ENCODE measurements at places on chromosomes 4 and X. TPM values are rescaled to one million over a fixed set of nuclear protein-coding genes. Genes with fewer than 3 reads are reported as not detected.

DNA sequence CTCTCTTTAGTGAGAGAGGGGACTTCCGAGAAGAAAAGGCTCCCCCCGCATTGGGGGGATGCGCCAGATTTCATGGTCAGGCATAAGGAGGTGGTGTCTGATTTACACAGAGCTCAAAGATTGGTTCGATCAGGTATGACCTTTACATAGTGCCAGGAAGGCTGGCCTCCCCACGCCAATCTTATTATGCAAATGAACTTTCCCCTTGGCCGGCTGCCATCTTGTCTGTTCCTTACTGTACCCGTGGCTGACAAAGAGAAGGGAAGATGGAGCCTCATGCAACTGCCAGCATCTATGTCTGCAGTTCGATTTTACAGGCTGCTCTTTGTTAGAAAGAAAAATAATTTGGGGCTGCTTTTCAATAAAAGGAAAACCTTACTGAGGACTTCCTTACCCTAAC, 197.2 kb downstream of the GPM6A start:
- no peak for ATAC-seq

Gene ZCCHC18
- not detected for total RNA-seq

GRCh38 chrX:109839694-109840567, 106.9 kb upstream of the ACSL4 start:
- peak; percentile 33 for ATAC-seq

Gene PDZD4
- 0.68 TPM for total RNA-seq

Gene XAGE1A
- total RNA-seq, result not detected

- no peak for ATAC-seq
These were observed 17.0 kb upstream of the AP1AR start for GRCh38 chr4:112214390-112215264.

- ATAC-seq, result no peak
These were observed 54.2 kb downstream of the CASP6 start for GRCh38 chr4:109648997-109649575.

DNA sequence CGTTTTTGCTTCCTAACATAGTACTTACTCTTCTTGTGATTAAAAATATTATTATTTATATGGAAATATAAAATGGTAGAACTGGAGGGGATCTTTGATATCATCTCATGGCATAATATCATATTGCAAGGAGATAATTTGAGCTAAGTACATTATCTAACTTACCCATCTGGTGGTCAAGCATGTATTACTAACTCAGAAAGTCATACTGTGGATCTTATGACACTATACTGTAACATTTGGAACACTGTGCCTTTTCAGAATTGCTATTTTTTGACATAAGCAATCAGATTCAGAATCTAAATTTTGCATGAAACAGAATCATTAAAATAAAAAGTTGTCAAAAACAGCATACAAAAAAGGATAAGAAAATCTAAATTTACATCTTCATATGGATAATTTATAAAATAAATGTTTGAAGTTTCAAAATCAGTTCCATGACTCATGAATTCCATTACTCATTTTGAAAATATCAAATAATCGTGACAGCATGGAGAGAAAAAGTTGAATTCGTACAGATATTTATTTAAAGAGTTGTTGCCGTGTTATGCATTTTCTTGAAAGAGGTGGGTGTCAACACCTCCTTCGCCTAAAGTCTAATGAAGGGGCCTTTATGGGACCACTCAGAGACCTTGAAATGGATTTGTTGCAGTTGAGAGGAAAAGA, 928.1 kb downstream of the PDHA2 start:
- ATAC-seq, result no peak

- ATAC-seq, result no peak
These were observed 5.0 kb upstream of the SLC26A1 start for GRCh38 chr4:998096-998691.

- ATAC-seq, result peak; percentile 64
These were observed 209.8 kb downstream of the MGST2 start for GRCh38 chr4:139875411-139875825.

- no peak for ATAC-seq
These were observed 16.3 kb downstream of the RTL5 start for GRCh38 chrX:72115380-72115779.

DNA sequence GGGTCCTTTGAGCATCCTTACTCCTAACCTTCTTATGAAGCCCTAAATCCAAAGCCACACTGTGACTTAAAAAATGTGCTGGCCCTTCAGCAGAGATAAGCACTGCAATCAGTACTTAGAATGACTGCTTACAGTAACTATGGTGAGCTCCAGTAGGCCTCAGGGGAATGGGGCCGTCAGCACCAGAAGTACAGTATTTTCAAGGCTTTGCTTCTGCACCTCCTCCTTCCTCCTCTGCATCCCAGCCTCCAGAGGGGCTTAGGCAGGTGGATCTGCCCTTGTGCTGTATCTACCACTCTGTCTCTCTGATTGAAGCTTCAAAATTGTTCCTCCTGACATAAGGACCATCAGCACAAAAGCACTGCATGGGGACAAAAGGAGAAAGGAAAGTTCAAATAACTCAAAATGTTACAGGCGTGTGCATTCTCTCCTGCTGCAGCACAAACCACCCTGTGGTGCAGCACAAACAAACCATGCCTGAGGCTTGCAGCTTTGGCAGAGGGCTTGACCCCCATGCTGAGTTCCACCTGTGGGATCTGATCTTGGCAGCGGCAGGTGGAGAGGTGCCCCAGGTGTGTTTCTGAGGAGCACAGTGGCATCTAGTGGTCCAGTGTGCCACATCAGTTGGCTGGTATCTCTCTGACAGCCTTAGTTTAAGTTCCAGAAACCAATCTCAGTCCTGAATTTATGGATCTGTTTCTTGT, 164.7 kb downstream of the SOWAHB start:
- peak; percentile 64 for ATAC-seq

Gene PLP1
- 0.04 TPM for total RNA-seq

Gene FRMPD4
- not detected for total RNA-seq

DNA sequence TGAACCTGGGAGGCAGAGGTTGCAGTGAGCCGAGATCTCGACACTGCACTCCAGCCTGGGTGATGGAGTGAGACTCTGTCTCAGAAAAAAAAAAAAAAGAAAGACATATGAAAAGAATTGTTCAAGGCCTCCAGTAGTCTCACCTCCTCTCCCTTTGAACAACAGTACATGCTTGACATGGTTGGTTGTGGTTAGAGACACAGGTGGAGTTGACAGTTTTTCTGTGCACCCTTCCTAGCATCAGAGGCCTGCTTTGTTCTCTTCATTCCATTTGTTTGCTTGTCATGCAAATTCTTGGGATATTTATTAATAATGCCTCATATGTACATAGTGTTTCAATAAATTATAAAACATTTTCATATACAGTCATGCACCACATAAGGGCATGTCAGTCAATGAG, 18.3 kb upstream of the PDCL2 start:
- ATAC-seq, result no peak

Gene MAGEB6
- not detected for total RNA-seq

- no peak for ATAC-seq
These were observed 139.0 kb downstream of the TSPAN5 start for GRCh38 chr4:98519268-98519977.

Gene GRSF1
- 47.2 TPM for total RNA-seq

DNA sequence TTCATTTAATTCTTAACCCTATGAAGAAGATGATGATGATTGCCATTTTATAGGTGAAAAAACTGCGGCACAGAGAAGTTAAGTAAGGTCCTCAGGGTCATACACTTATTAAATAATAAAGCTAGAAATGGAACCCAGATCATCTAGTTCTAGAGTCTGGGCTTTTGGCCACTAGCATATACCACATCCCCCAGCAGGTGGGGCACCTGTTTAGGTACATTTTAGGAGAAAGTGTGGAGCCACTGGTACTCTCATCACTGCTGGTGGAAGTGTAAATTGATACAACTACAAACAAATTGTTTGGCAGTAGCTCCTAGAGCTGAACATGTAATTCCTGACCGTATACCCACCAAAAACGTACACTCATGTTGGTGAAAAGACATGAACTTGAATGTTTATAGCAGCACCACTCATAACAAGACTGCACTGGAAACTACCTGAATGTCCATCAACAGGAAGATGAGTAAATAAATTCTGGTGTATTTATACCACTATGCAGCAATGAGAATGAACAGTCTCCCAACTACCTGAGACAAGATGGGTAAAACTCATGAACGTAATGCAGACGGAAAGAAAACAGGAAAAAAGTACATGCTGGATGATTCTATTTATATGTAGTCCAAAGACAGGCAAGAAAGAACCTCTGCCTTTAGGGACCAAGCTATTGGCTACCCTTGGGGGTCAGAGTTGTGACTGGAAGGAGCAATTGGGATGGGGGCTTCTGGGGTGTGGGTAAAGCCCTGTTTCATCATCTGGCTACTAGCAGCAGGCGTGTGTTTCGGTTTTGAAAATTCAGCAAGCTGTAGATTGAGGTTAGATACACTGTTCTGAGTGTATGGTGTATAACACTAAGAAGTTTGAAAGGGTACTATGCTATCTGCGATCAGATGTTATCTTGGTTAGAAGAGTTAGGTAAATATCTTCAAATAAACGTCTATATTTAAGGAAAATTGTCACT, 72.3 kb upstream of the ADGRG2 start:
- no peak for ATAC-seq

GRCh38 chrX:129461801-129462456, 61.4 kb downstream of the SMARCA1 start:
- ATAC-seq, result no peak

Data from esophagus mucosa (tissue), 1 donor.